Suppressor macrophage treated with lipopolysaccharide for 4 hours (primary cell): ENCODE measurements at places on chromosomes 3 and 15.
A peak's percentile ranks its signal among the peaks of the same experiment; 100 is the strongest.

GRCh38 chr3:43477600-43477999, 144.2 kb downstream of the ANO10 start:
- no peak for DNase-seq

- DNase-seq = peak; percentile 68
These were observed 98.8 kb downstream of the ZNF621 start for GRCh38 chr3:40623567-40623966.

GRCh38 chr3:20424086-20424485, 238.1 kb upstream of the SGO1 start:
- no peak for DNase-seq

DNA sequence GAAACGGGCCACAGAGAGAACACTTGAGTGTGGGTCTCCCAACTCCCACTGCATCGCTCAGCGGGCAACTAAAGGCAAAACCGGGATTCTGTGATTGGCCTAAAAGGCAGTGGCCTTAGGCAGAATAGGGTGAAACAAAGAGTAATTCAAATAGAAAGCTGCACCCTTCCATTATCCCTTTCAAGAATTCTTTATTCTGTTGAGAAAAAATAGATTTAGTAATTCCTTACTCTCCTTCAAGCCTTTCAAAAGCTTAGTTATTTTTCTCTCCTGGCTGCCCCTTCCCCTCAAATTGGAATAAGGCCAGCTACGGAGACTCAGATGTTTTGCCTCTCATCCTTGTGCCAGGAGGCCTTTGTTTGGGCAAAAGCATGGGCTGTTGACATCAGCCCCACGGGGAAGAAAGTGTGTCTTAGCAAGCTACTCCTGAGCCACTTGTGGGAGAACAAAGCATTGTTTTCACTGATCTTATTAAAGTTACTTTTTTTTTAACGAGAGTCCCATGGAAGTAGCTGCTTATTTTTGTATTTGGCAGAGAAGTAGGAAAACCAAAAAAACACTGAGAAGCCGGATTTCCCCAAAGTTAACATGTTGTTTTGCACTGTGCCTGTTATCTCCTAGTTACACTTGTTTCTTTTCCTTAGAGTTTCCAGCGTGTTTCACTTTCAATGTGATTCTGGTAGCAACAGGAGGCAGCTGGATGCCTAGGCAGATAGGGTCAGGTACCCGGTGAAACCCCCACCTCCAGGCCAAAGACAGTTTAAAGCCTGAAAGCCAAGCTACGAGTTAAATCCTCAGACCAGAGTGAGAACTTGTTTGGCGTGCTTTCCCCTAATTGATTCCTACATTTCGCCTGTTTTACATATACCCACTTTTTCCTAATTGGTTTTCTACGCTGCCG, 2.2 kb downstream of the ST6GAL1 start:
- DNase-seq = peak; percentile 42

GRCh38 chr3:106168962-106169750, 300.3 kb upstream of the CBLB start:
- no peak for DNase-seq

GRCh38 chr15:98842973-98843285, 164.7 kb downstream of the PGPEP1L start:
- DNase-seq = peak; percentile 30

DNA sequence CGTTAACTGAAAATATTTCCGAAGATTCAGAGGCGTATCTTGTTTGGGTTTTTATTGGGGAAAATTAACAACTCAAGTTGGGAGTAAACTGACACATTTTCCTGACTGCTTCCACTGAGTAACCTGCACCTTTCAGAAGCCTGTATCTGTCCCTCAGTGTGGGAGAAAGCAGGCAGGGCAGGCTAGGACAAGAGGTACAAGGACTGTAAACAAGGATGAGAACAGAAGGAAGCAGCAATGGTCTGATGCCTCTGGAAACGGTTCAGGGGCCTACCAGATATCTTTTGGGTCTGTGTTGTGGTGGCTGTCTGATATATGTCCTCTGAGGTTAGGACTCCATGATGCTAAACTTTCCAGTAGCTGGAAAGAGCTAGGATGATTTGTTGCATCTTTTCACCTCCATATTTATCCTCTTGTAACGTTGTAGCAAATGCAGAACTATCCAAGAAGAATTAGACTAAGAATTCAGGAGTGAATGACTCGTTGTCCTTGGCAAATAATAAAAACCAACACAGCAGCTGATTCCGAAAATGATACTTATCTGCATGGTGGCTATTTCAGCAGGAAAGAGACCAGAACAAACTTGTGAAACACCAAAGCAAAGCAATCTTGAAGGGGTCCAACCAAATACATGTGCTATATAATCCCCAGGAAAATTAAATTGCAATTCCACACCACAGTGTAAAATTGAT, 195.9 kb upstream of the ICE2 start:
- DNase-seq = no peak

DNA sequence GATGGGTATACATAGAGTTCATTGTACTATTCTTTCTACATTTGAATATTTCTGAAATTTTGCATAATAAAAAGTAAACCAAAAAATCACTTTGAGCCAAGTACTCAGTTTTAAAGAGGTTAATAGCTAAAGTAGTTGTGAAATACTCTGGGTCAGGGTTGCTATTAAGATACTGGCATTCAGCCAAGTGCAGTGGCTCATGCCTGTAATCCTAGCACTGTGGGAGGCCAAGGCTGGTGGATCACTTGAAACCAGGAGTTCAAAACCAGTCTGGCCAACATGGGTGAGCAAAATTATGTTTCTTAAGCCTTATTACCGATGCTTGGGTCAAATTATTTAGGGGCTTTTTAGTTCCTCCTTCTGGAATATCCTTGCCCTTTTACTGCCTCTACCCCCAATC, 122.0 kb upstream of the MELTF start:
- peak; percentile 75 for DNase-seq

- DNase-seq = no peak
These were observed 53.6 kb downstream of the VGLL3 start for GRCh38 chr3:86937306-86937791.

DNA sequence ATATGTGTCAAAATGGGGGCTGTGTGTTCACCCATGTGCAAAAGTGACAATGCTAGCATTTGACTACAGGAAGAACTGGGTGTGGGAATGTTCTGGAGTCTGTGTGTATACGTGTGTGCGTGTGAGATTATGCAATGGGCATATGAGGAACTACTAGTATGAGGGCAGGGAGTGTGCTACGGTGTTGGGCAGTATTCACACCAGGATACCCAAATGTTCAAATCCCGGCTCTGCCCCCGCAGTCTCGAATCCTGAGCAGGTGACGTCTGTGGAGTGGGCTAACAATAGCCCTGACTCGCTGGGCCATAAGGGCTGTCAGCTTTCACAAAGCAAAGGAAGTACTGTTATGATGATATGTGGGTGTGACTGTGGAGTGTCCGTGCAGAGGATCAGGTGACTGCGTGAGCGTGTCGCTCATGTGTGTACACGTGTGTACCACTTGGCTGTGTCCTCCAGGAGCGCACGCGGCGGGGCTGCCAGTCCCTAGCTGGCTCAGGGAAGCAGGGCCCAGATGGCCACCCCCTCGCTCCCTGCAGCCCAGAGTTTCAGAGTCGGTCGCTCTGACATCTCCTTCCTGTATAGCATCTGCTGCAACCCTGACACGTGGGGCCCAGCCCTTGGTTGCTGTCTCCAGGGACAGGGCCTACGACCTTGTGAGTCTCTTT, 27.2 kb downstream of the IQSEC1 start:
- DNase-seq = peak; percentile 53
